ENCODE measurements at places on chromosomes 4 and X.

DNA sequence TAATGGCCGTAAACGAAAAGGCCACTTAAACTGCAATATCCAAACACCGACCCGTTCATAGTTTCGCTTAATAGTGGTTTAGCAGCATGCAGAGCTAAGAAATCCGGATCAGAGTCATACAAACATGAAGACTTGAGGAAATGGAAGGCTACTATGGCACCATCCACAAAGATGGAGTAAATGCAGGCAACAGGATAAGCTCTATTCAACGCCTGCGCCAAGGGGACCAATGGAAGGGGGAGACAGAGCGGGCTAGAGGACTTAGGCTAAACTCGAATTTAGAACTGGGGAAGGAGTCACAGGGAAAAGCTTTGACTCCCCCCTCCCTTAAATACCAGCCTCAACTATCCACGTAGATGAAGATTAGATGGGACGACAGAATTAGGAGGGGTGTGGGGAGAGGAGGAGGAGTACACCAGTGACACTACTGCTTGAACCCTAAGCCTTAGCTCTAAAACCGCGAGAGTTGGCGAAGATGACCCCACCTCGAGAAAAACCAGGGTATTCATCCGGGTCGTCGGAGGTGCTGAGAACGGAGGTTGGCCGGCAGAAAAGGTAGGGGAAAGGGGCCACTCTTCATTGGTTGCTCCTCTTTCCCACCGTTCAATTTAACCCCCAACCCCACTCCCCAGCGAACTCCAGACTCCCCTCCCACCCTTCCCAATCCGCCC lies 3.5 kb downstream of the HUWE1 start:
- no peak for DNase-seq

DNA sequence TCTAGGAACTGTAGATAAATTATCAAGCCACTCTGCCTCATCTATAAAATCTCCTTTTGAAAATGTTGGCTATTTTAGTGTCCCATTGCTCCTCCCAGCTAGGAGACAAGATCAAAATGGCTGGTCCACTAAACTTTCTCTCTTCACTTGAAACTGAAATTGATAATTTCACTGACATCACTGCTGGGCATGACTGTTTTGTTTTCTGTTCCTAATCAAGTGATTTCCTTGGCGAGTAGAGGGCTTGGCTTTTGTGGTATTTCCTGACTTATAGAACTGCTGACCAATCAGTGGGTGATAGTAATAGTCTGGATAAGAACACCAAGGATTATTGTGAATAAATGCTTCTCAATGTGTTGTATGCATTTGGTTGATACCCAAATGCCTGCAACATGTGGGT lies 2152.9 kb downstream of the ARAP2 start:
- no peak for DNase-seq

DNA sequence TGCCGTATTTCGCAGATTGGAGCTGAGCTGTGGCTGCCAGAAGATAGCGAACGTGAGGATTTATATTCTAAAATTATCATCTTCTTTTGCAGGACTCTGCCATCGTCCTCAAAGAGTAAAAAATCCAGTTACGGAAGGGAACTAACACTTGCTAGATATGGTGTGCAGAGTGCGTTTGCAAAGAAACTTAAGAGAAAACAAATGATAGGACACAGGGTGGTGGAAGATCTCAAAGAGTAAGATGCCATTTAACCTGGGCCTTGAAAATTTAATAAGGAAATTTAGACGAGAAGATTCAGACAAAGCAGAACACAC lies 566 bp downstream of the LARP7 start:
- DNase-seq: no peak

GRCh38 chrX:135454816-135455215 lies 33.1 kb downstream of the SMIM10L2A start:
- DNase-seq: no peak

- no peak for DNase-seq
Observed at GRCh38 chr4:52507774-52508173, 151.3 kb downstream of the USP46 start.

GRCh38 chr4:142683997-142684396 lies 162.1 kb downstream of the INPP4B start:
- DNase-seq: no peak

DNA sequence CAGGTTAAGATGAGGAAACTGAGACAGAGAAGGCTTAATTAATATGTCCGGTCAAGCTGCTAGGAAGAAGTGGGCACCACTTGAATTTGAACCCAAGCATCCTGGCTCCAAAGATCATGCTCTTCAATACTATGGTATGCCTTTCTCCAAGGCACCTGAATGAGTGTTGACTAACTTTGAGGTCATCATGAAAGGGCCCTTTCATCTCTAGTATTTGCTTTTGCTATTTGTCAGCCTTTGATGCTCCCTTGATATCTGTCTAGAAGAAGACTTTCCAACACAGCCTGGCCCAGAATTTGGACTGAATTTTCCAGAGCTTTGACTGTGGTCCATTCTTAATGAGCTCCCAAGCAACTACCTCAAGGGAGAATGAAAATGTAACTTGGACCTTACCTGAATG lies 179.1 kb upstream of the DKK2 start:
- DNase-seq: no peak

DNA sequence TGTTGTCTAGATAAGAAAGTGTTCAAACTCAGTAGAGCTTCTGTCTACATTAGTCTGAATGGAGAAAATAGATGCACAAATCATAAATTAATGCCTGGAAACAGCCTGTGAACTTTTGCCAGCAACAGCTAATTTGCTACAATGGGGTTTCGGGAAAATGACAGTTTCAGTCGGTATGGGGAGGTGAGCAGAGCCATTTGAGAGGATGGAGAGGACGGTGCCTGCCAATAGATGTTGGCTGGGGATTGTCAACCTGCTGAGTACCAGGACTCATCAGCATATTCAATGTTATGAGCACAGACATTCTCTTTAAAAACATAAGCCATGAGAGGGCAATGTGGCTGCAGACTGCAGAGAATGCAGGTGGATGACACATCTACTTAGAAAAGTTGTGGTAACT lies 230.3 kb upstream of the PCDH18 start:
- no peak for DNase-seq

GRCh38 chrX:65609237-65609636 lies 58.2 kb upstream of the MSN start:
- DNase-seq: no peak

DNA sequence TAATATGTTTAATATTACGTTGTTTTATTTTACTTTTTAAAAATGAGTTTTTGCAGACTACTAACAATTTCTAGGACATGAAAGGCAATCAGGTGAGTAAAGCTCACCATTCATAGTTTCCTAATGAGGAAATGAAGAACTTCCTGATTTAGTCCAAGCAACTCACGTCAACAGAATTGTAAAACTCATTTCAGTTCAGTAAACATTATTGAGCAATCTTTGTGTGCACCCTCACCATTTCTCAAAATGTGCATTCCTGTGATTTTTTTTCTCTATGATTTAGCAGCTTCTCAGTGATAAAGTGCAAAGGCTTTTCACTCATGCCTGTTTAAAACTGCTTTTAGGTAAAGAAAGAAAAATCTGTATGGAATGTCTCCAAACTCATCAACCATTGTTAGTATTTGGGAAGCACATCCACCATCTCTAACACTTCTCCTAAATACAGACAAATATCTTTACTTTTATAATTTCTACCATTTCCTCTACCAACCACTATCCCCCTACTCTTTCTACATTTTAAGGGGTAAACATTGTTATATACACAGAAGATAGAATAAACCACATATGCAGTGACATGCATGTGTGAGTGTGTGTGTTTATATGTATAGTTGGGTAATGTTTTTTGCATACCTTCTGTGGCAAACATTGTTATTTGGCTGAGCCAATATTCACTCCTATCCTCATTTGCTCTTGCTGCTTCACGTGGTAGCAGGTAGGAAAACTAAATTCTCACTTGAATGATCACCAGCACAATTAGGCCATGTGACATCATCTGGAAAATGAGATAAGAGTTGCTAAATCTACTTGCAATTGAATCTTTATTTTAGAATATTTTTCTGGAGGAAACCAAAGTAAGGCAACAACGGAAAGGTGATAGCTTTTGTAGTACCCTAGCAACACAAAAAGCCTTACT lies 54.7 kb upstream of the PRDM8 start:
- DNase-seq: no peak

DNA sequence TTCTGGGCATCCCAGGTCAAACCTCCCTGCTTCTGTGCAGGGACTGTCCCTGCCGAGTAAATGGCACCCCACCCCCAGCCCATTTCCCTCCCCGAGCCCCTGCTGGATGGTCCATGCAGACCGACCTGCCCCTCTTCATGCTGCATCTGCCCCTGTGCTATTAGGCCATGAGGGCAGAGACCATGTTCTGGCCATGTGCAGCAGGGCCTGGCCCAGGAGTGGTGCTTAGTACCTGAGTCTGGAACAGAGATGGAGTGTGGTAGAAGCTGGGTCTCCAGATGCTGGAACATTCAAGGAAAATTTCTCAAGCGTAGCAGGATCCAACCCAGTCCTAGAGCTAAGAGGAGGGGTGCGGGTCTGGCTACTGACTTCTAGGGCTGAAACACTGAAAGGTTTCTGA lies 15.3 kb upstream of the UBA1 start:
- no peak for DNase-seq

- no peak for DNase-seq
Observed at GRCh38 chr4:1405636-1406393, 427 bp downstream of the NKX1-1 start.

DNA sequence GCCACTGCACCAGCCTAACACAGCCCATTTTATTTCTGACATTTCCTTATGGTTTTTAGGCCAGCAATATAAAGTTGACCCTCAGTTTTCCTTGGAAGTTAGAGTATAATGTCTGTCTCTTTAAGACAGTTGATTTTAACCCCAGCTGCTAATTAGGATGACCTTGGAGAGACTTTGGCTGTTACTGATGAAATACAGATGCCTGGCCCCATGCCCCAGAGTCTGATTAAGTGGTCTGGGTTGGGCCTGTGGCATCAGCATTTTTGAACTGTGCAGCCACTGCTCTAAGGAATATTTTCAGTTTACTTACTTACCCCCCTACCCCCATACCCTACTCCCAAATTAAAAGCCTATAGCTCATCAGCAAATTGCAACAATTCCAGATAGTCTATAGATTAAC lies 85.8 kb downstream of the DCLK2 start:
- DNase-seq: no peak

DNA sequence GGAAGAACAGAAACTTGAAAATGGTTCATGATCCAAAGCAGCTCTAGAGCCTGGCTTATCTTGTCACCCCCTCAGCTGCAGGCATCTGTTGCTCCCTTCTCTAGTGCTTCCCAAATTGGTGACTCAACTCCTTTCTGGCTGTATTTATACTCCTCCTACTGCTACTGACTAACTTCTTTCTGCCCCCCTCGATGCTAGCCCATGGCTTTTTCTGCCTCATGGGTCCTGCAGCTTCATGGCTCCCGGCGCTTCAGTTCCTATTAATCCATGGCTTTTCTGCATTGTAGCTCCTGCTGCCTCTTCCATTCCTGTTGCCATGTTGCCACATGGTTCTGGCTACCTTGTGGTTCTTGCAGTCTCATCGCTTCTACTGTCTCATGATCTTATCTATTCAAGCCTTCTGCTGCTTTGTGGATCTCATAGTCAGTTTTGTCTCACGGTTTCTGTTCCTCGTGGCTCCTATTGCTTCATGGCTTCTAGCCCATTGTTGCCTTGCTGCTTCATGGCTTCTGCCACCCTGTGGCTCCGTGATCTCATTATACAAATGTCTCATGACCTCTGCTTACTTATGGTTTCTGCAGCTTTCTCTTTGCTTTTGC lies 48.1 kb downstream of the SMC1A start:
- no peak for DNase-seq

DNA sequence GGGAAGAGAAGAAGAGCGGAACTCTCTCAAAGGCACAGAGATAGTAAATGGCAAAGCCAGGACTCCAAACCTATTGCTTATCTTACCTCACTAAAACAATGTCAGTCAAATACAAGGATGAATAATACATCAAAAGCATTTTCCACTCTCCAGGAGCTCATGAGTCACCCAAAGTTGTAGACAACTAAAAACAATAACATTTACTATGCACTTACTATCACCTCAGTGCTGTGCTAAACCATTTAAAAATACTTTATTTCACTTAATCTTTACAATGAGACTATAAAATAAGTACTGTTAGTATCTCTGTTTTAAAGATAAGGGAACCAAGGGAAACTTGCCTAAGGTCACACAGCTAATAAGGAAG lies 163.2 kb upstream of the SPANXC start:
- no peak for DNase-seq

GRCh38 chrX:38061335-38061734 lies 55.0 kb downstream of the SYTL5 start:
- DNase-seq: no peak

DNA sequence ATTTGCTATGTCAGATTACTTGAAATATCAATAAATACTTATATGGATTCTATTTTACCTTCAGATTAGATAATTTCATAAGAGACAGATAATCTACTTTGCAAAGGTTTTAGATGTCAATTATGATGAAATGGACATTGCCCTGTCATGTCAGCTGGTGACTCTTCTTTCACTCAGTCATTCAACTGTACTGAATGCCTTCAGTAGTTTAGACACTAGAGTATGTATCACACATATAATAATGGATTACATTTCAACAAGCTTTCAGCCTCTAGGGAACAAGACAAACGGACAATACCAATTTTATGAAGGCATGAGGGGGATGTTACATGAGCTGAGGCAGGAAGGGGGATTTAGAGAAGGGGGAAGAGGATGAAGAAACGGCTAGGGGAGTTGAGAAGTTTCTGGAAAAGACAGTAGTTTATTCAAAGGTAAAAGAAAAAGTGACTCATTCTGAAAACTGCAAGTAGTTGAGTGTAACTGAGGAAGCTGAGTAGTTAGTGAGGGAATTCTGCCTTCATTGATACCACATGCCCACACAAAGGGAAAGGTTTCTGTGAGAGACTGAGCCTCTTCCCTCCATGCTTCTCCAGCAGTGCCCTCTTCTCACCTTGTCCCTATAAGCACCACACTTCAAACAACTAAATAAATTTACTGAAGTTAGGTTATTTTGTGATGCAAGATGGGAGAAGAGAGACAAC lies 25.7 kb downstream of the SLC9B2 start:
- DNase-seq: no peak

- DNase-seq: no peak
Observed at GRCh38 chrX:103861200-103861599, 29.1 kb upstream of the RAB9B start.

- no peak for DNase-seq
Observed at GRCh38 chr4:147546349-147546748, 65.5 kb downstream of the EDNRA start.

GRCh38 chr4:155263480-155263879 lies 55.0 kb downstream of the NPY2R start:
- DNase-seq: no peak

- DNase-seq: no peak
Observed at GRCh38 chrX:41241962-41242361, 92.0 kb upstream of the DDX3X start.

DNA sequence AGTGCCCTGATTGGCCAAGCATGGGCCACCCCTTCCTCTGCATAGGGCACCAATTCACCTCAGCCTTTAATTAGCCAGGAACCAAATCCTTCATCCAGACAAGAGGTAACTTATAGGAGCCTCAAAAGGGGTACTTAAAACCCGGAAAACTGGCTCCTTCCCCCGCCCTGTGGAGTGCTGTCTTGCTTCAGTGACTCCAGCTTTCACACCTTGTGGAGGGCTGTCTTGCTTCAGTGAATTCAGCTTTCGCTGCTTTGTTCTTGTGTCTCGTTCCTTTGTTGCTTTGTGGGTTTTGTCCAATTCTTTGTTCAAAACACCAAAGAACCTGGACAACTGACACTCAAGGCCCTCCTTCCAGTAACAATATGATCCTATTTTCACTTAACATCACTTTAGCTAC lies 82.2 kb upstream of the FRG1 start:
- no peak for DNase-seq

All from KG1 (cell line).